ENCODE measurements at places on chromosomes 12 and 14.

DNA sequence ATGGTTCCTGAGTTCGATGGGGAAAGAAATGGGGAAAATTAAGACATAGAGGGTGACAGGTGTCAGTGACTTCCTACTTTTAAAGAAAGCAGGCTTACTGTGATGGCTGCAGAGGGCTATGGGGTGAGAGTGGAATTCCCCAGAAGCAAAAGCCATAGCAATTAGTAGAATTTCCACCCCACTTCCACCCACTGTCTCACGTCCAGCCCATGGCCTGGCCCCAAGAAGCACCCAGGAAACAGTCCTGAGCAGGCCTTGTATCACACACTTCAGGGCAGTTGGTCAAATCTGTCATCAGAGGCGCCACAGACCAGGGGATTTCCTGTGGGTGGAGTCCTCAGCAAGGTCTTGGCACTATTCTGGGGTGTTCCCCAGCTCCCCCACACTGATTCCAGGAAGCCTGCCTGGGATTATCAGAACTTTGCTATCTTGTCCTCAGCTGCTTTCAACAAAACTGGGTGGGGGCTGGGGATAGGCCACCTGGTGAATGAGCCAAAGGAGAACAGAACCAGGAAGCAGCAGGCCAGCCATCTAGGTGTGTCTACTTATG is 120.1 kb upstream of the CCND2 start:
- peak; percentile 18 for DNase-seq

- DNase-seq, result no peak
These were observed 467.1 kb upstream of the MGAT4C start for GRCh38 chr12:86723326-86723725.

DNA sequence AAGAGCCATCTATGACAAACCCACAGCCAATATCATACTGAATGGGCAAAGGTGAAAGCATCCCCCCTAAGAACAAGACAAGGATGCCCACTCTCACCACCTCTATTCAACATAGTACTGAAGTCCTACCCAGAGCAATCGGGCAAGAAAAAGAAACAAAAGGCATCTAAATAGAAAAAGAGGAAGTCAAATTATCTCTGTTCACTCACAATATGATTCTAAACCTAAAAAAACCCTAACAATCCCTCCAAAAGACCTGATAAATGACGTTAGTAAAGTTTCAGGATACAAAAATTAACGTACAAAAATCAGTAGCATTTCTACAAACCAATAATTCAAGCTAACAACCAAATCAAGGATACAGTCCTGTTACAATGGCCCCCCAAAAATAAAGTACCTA is 26.9 kb downstream of the MDM1 start:
- DNase-seq, result no peak

- DNase-seq, result no peak
These were observed 802 bp downstream of the SUSD6 start for GRCh38 chr14:69612014-69612782.

GRCh38 chr14:22884738-22885523 is 1.9 kb downstream of the REM2 start:
- no peak for DNase-seq

DNA sequence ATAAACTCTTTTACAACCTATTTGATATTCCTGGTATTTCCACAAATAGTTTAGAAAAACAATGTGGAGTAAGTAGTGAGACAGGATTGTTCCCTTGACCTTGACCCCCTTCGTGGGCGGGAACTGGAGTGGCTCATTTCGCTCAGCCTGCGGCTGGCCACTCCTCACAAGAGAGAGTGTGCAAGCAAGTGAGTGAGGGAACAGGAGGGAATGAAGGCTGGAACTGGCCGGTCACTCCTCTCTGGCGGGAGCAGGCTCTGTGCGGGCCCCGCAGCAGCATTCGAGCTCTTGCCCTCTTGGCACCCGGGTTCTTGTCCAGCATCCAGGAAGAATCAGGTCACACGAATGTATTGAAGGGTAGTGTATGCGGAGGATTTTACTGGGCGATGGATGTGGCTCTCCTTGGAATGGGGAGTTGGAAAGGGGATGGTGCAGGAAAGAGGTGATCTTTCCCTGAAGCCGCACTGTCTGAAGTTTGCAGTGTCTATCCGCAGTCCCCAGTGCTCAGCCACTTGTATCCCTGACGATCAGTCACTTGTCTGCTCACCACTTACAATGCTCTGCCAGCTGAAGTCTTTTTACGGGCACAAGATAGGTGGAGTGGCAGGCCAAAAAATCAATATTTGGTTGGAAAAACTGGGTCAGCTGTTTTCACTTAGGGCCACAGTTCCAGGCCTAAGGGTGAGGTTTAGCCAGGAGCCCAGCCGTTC is 28.0 kb upstream of the TXNRD1 start:
- DNase-seq, result no peak

DNA sequence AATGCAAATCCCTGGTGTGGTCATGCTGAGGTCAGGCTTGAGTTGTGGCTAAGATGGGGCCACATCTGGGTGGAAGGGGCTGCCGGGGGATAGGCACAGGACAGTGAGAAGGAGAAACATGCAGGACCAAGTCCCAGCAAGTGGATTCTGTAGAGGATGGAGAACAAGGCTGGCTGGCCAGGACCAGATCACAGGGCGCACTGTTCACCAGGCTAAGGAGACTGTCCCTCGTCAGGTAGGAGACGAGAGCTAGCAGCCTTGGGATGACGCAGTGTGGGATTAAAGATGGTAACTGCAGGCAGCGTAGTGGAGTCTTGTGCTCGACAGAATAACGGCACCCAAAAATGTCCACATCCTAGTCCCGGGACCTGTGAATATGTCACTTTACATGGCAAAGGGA is 336.1 kb downstream of the BCL11B start:
- no peak for DNase-seq

Measured in bone marrow (tissue), 2 donors.